Stimulated activated CD4-positive, alpha-beta T cell treated with anti-CD3 and anti-CD28 coated beads, Interleukin-1b, Interleukin-23, amount 100 ng/mL, for 1 hour (primary cell): ENCODE measurements at places on chromosomes 11 and 22.
A peak's percentile ranks its signal among the peaks of the same experiment; 100 is the strongest.

GRCh38 chr11:2122222-2122906 lies 16.8 kb downstream of the IGF2 start:
- no peak for DNase-seq

- peak; percentile 6 for DNase-seq
Observed at GRCh38 chr11:132718711-132719671, 813.3 kb downstream of the OPCML start.

DNA sequence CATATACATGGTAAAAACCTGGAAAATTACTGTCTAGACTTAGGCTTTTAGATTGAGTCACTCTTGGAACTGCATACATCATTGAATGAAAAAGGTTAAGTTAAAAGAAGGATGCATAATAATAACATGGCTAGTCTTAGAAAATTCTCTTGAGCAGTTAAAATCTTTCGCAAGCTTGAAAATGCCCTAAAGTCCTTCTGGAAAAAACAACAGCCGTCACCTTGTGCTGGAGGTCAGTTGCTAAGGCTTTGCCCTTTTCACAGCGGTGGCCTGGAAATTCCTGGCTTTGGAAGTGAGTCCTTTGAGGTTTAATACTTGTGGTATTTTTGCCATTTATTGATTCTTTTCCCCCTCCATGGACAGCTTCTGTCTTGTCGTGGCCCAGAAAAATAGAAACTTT lies 17.4 kb upstream of the FBLN1 start:
- DNase-seq: no peak

DNA sequence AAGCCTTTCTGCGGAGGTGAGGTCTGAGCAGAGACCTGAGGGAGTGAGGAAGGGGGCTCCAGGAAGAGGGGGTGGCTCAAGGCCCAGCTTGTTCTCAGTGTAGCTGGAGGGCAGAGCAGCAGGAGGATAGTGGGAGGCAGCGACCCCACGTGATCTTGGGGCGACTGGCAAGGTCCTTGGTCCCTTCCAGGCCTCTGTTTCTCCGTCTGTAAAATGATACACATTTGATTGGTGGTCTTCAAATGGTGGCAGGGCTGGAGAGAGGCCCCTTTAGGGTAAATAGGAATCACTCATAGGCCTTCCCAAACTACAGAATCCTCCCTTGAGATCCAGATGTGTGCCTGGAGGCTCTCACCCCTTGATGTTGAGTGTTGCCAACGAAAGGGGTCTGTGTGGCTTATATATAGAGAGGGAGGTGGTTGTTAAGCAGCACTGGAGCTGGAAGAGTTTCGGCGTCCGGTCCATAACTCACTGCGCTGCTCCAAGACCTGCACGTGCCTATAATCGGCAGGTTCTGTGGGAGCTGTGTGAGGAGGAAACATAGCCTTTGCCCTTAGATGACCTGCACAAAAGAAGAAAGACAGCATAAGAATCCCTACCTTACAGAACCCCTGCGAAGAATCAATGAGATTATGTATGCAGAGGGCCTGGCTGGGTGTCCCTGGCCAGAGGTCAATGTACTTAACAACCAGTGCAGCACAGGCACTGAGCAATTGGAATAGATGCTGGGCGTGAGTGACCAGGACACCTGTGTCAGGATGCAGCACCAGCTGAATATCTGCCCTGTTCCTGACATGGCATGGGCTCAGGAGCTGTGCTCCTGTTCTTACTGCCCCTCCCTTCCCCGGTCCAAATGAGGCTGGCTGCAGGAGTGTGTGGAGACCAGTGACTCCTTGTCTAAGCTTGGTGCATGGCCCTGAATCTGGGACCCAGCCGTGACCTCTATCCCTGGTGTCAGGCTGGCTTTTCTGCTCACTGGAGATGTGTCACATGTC lies 28.7 kb downstream of the OTOG start:
- DNase-seq: no peak

GRCh38 chr22:29964776-29965175 lies 81.8 kb downstream of the MTMR3 start:
- no peak for DNase-seq

DNA sequence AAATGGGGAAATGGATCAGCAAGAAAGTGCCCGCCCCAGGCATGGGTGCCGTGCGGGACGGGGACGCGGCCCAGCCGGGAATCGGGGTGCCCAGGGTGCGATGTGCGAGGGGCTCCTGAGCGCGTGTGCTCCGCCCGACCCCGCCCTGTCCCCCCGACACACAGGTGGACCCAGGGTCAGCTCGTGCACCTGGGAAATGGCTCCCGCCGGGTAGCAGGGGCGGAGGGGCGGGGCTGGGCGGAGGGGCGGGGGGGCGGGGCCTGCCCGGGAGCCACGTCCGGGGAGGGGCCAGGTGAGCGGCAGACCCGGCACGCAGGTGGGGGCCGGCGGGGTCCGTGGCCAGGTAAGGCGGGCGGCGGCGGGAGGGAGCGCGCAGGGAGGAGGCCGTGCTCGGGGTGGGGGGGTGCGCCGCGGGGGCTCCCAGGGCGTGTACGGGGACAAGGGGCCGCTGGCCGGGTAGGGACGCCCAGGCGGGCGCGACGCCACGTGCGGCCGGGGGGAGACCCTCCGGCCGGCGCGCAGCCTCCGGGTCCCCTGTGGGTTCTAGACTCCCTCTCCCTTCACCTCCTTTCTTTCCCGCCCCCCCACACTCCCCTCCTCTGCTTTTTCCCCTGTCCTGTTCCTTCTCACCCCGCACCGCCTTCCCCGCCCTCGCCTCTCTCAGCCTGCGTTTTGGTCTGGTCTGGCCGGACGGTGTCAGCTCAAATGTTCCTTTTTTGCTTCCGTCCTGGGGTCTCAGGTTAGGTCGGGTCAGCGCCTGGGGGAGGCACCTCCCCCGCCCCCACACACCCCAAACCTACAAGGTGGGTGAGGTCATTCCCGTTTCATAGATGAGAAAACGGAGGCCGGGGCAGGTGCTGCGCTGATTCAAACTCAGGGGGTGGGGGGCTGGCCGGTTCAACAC lies at the start of gene ARHGAP8:
Gene ARHGAP8 (plus strand): TSS at position 291 of the 904 bp plus-strand sequence. CDS start 33,953 bp downstream, outside the sequence.
- no peak for DNase-seq

- no peak for DNase-seq
Observed at GRCh38 chr22:30511109-30511508, 5.6 kb upstream of the SEC14L4 start.

GRCh38 chr22:38930512-38930911 lies 26.9 kb upstream of the APOBEC3A start:
- DNase-seq: no peak

DNA sequence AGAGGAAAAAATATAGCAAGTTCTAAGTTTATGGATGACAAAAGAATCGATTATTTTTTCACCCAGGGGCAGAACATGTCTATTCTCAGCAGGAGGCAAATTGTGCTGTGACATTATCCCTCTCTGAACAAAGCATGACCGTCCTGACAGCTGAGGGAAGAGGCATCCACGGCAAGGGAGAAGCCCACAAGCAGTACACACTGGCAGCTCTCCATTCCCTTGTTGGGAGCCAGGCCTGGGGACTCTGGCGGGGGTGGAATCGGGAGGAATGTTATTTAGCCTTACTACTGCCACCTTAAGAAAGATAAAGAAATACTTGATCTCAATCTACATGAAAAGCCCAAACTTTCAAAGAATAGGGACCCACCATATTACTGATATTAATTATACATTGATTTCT lies 3.4 kb downstream of the KIRREL3 start:
- no peak for DNase-seq

GRCh38 chr11:133928628-133929059 lies 28.1 kb downstream of the IGSF9B start:
- no peak for DNase-seq

GRCh38 chr11:105824457-105825013 lies 197.5 kb downstream of the MSANTD4 start:
- no peak for DNase-seq

DNA sequence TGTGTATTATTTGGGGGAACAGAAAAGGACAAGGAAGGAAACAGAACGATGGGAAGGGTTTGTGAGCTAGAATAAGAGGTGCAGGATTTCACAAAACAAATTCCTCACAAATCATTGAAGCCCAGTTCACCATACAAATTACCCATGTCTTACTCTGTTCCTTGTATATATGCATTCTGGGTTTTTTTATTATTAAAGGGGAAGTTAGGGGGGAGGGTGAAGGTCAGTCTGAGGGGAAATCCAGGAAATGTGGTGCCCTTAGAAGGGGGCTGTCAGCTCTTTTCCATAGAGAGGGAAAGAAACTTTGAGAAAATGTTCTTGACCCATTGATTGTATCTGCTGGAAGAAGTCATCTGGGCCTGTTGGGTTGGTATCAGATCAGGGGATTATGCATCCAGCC lies 90.8 kb downstream of the RNF169 start:
- no peak for DNase-seq

GRCh38 chr22:44092636-44093220 lies 68.6 kb downstream of the PARVB start:
- no peak for DNase-seq

GRCh38 chr11:59206635-59207034 lies 6.1 kb downstream of the MPEG1 start:
- DNase-seq: no peak

- DNase-seq: no peak
Observed at GRCh38 chr11:2913019-2913431, 16.2 kb downstream of the PHLDA2 start.

DNA sequence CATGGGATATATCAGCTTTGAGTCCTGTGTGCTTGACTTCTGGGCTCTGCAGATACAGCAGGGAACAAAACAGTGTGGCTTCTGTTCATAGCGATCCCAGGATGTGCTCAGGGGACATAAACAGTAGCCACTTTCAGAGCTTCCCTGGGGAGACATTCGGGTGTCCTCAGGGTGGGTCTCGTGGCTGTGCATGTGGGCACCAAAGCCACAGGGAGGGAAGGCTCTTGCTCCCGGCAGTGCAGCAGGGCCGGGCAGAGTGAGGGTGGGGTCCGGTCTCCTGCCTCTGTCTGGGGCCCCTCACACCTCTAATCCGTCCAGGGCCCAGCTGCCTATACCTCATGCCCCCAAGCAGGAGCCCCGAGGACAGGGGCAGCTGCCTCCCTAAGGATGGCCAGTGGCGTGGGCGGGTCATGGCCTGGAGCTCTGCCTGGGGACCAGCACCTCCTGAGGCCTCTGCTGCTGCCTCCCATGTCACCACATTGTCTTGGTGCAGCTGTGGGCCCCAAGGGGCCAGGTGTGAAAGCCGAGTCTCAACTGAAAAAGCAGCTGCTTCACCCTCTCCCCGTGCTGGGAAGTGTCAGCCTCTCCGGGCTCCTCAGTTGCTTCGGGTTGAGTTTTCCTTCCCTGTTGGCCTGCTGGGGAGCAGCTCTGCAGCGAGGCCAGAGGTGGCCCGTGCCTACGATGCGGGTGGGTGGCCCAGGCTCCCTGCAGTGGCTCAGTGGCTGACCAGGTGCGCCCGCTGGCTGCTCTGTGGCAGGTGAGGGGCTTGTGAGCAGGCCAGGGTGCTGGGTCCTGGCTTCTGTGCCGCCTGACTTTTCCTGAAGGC lies 3.8 kb downstream of the TPCN2 start:
- DNase-seq: no peak

DNA sequence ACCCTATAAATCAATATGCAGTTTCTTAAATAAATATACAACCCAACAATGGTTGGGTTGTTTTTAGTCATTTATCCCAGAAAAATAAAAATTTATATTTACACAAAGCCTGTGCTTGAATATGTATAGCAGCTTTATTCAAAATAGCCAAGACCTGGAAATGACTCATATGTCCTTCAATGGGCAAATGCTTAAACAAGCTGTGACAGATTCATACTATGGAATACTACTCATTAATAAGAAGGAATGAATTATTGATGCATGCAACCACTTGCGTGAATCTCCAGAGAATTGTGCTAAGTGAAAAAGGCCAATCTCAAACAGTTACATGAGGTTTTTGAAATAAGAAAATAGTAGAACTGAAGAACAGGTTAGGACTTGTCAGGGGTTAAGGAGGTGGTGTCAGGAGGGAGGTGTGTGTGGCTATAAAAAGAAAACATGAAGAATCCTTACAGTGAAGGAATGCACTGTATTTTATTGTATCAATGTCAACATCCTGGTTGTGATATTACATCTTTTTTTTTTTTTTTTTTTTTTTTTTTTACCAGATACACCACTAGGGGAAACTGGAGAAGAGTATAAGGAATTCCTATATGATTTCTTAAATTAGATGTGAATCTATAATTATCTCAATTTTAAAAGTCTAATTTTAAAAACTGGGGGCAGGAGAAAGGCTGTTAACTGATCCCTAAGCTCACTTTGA lies 82.4 kb upstream of the CD44 start:
- no peak for DNase-seq

- no peak for DNase-seq
Observed at GRCh38 chr11:125272821-125273220, 108.3 kb downstream of the PKNOX2 start.

DNA sequence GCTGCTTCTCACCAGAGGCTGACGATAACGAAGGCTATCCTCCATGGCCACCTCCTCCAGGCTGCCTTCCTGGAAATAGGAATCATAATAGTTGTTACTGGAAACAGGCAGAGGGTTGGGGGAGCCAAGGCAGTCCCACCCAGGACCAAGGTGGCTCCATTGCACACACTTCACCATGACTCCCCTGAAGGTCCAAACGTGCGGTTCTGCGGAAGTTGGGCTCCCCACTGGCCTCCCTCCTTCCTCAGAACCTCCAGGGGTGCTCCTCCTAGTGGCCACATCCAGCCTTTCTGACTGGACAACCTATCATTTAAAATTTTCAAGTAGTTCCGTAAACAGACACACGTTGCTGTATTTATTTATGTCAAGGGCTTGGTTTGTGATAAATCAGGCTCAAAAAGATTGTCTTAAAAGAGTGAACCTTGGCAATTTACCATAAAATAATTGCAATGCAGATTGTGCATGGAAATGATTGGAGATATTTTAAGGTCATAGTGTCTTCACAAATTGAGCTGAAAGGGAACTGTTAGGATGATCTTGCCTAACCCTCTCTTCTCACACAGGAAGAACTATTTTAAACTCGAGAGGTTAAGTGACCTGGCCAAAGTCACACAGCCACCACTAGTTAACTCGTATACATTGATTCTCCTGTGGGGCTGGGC lies 1.4 kb upstream of the TCN2 start:
- DNase-seq: peak; percentile 24

DNA sequence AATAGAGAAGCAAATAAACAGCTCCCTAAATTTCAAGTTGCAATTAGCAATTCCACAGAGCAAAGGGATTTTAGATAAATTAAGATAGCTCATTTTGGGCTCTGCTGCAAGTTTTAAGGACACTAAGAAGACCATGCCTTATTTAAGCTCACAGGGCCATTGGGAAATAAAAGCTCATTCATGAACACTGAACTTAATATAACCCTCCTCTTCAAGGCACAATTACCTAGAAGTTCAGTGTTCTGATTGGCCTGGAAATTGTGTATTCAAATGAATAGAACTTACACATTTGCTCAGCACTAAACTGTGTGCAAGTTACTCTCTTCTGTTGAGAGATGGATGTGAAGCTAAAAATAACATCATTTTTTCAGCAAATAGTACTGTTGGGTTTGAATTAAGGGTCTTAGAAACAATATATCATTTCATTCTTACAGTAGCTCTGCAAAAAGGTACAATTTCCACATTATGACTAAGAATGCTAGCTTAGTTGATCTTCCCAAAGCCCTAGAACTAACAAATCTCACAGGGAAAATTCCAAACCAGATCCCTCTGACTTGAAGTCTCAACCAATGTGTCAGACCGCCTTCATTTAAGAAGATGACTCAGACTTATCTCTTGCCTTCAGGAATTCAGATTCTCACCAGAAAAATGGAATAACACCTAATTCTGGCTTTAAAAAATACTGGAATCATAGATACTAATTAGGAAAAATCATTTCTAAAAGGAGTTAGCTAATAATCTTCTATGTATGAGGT lies 87.4 kb upstream of the LRRC55 start:
- DNase-seq: no peak
